ENCODE measurements at places on chromosomes 11 and 22.
A peak's percentile ranks its signal among the peaks of the same experiment; 100 is the strongest.

- DNase-seq = no peak
Measured at GRCh38 chr11:119684361-119685110, 44.5 kb downstream of the NECTIN1 start.

- no peak for DNase-seq
Measured at GRCh38 chr11:79366218-79366617, 74.6 kb downstream of the TENM4 start.

DNA sequence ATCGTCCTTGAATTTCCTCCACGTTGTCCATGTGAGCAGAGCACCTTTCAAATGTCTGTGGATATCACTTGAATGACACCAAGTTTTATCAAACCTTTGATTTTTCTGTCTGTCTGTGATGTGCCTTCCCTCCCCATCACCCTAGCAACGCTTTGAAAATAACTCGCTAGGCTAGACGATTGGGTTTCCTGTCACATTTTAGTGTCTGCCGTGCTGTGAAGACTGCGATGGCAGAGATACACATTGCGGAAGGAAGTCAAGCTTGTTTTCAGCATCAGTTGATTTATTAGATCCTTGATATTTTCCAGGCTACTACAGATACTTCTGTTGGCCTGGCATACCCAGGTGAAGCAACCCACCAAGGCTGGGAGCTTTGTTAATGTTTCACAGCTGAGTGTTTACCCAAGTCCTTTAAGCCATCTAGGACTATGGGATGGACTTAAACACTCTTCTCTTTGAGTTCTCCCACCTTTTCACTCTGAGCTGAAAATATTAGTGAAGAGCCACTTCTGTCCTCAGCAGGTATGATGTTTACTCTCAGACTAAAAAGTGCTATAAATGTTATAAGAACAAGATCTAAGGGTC is 93.6 kb upstream of the CD44 start:
- DNase-seq = peak; percentile 62

DNA sequence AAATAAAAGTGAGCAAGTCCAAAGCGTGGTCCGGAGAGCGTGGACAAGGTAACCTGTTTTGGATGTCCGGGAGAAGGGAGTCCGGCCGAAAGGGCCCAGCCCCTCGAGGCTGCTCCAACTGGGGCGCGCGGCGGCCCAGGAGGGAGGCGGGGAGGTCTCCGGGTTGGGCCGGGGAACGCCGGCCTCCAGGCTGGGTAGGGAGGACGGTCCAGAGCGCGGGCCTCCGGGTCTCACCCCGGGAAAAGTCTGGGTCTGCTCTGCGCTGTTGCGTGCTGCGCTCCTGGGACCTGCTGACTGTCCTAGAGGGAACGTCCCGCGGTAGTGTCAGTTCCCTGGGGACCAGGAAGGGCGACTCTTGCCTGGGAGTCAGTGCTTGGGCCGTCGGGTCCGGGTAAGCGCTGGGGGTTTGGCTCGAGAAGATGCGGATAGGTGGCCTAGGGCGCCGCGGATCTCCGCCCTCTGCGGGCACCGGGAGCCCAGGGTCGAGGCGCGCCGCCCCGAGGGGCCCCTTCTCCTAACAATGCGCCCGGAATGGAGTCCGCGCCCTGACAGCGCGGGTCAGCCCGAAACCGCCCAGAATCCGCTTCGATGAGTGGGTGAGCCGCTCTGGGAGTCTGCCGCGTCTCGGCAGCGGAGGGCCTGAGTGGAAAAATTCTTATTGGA is 988 bp upstream of the FLI1 start:
- peak; percentile 36 for DNase-seq

DNA sequence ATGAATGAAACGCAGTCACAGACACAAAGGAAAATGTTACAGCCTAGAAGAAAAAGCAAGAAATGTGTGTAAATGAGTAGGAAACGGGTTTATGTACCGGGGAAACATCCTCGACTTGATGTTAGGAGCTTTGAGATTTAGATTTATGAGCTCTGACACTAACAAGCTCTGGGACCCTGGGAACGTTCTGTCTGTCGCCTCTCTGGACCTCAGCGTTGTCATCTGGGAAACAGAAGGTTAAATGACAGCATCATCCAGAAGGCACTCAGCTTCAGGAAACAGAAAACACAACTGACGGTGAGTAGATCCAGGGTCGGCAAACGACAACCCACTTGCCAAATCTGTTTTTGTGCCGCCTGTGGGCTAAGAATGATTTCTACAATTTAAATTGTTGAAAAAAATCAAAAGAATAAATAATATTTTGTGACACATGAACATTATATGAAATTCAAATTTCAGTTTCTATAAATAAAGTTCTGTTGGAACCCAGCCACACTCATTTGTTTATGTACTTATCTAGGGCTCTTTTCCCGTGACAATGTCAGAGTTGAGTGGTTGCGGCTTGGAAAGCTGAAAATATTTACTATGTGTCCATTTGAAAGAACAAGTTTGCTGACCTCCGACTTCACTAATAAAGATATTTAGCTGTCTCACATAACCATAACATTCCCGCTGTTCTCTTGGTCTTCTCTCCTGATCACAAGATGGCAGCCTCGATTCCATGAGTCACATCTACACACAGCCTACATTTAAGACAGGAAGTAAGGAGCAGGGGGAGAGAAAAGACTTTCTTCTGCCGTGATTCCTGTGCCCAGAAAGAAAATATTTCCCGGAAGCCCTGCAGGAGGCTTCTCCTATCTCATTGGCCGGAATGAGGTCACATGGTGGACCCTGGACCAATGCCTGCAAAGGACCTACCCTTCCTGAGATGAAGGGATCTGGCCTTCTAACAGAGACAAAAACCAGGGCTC is 47.1 kb upstream of the SYT13 start:
- DNase-seq = no peak

DNA sequence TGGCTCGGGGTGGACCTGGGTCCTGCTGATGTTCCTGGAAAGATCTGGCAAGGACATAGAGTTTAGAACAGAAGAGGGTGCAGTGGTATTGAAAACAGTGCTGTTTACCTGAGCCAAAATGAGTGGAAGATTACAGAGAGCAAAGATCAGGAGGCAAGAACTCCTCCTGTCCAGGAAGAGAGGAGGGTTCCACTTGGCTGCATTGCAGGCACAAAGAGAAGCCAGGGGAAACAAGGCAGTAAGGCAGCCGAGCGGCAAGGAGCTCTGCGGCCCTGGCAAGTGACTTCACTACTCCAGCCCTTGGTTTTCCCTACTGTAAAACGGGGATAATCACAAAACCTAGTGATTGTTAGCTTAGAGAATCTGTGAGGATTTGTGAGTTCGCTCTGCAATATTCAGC is 3.7 kb upstream of the PACSIN2 start:
- no peak for DNase-seq

DNA sequence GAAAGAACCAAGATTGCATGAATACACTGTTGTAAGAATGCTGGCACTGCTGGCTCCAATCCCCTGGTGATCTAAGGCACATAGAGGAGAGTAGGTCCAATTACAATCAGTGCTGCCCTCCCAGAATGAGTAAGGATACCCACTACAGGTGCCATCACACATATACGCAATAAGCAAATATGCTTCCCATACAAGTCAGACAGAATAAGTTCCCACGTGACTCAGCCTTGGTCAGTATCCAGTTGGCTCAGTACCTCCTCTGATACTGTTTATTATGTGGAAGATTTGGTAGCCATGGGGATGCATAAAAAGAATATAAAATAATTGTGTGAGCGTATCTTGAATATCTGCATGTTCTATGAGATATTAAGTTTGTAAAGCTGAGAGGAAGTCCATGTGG is 8.9 kb upstream of the OR2D3 start:
- no peak for DNase-seq

DNA sequence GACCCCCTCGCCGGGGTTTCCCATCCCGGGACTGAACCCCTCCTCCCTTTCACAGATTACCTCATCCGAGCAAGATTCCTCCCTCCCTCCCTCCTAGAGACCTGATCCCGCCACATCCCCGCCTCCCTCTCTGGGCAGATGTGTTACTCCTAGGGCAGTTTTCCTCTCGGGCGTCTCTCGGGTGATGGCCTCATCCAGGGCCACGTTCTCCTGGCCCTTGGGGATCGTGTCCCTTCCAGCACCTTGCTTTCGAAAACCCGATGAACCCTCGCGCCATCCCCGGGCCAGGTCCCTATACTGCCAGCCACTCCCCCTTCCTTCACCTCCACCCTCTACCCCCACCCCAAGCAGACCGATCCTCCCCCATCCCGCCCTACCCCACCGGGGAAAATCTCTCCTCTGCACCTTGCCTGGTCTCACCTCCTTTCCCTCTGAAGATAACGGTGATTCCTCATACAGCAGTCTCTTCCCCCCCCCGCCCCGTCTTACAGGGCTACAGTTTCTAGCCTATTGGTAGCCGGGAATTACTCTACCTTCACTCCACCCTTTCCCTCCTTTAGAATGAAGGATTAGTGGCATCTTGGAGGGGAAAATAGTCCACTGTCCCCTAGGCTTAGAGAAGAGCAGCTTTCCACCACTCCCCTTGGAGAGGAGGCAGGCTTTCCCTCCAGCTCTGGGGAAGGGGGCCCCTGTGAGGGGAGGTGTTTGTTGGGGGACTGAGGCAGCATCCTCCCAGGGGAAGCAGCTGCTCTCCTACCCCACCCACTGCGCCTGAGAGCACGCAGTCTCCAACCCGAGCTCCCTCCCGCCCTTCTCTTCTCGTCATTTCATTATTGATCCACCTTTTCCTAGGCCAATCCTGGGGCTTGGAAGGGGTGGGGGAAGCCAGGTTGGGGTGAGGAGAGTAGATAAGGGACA is 1.2 kb downstream of the KMT2A start:
- peak; percentile 51 for DNase-seq

- DNase-seq = no peak
Measured at GRCh38 chr22:22155146-22155545, 89.4 kb upstream of the VPREB1 start.

DNA sequence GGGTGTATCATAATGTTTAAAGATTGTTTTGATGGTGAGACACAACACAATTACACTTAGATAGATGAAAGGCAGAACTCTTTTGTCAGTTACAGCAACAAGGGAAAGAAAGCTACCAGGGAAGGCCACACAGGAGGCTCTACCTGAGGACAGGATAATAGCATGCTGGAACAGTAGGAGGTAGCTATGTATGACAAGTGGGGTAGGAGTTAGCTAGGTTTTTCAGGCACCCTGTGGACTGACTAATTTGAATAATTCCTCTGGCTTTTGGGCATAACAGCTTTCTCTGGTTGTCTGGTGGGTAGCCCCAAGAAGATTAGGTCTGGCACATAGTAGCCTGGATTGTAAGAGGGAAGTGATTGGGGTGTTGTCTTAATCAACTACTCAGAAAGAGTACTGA is 475.4 kb upstream of the CHORDC1 start:
- no peak for DNase-seq

DNA sequence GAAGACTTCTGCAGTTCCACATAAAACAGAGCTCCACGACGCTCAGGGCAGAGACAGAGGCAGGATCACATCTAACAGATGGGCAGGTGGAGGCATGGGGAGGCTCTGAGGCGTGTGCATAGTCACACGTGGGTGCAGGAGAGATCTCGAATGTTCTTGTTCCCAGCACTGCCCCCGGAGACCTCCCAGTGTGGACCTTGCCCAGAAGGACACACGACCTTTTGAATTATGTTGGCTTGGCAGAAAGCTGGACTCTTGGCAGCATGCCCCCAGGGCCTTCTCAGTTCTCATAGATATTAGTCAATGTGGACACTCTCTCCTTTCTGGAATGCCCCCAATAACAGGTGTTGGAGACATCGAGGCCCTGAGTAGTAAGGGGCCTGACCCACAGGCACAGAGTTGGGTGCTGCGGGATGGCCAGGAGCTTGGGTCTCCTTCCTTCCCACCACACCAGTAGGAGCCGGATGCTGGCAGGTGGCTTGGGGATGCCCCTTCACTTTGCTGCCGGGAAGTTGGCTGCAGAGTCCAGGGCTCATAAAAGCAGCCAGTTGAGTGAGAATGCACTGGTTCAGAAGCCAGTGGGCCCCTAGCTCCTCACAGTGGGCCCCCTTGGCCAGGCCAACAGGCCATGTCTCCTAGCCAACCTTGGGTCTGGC is 12.1 kb downstream of the MYEOV start:
- no peak for DNase-seq

- DNase-seq = no peak
Measured at GRCh38 chr11:111001081-111001430, 244.5 kb upstream of the POU2AF2 start.

GRCh38 chr11:119739975-119740374 is 11.0 kb upstream of the NECTIN1 start:
- no peak for DNase-seq

GRCh38 chr22:44828193-44828592 is 75.8 kb downstream of the ARHGAP8 start:
- DNase-seq = no peak

DNA sequence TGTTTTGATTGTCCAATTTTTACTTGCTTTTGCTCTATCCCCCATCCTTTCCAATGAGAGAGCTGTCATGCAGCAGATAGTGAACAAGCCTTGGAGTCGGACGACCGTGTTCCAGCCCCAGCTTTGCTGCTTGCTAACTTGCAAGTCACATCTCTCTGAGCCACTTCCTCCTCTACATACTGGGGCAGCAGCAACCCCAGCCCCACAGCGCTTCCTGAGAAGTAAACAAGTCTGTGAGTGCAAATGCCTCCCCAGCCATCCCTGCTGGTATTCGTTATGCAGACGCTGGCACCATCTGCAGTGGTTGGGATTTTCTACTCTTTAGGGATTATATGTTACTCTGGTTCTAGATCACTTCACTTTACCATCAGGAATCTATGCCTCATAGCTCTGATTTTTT is 35.0 kb downstream of the TPBGL start:
- peak; percentile 63 for DNase-seq

GRCh38 chr11:106520920-106521319 is 443.5 kb downstream of the AASDHPPT start:
- no peak for DNase-seq

DNA sequence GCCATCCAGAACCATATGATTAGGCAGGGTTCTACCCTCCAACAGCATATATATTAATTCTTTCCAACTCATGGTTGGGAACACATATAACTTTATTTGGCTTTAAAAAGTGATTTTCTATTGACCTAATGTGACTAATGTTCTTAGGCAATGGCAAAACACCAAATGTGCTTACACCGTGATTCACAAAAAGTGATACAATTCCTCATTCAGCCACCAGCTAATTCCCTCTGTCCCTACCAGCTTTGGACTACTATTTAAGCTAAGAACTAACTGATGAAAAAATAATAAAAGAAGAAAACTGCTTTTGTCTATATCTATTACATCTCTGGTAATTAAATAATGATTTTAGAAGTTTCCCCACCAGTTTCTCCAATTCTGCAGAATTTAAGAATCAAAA is 4.7 kb downstream of the CTSC start:
- no peak for DNase-seq

DNA sequence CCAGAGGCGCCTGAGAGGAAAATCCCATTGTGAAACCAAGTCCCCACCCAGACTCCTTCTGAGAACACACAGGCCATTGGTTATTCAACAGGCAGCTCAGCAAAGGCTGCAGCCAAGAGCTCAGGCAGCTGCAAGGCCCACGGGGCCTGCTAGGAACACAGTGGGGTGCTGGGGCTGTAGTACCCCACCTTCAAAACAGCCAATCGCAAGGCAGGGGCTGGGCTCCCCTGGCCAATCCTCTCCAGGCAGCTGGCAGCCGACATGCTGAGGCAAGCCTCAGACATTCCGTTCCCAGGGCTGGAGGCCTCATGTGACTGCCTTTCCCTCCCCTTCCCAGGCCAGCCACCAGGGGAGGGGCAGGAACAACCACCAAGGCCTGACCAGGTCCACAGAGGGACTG is 6.6 kb downstream of the PRODH start:
- DNase-seq = no peak
